ENCODE measurements at places on chromosomes 3 and 15.
A peak's percentile ranks its signal among the peaks of the same experiment; 100 is the strongest.

- no peak overlapping the region for H3K4me3 ChIP-seq
- no peaks in the 10 kb centered on the region for H3K27me3 ChIP-seq
Measured at GRCh38 chr3:128285967-128286321, 132.7 kb downstream of the EEFSEC start.

DNA sequence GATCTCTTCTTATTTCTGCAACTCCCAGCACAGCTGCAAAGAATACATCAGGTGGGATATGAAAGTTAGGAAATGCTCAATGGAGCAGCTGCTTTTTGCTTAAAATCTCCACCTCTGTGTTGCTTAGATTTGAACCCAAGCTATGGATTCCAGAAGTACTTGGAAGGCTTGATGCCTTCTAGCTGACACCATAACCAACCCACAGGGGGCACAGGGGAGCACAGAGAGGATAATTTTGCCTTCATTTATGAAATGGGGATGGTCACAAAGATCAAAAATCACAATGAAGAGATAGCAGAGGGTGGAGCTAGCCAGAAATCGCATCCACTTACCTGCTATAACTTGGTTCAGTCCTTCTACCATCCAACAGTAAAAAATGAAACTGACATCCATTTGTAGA is 75.7 kb downstream of the DUT start:
- H3K27ac ChIP-seq = no peak overlapping the region
- H3K36me3 ChIP-seq = no peaks in the 10 kb centered on the region
- H3K4me1 ChIP-seq = no peaks in the 10 kb centered on the region
- H3K4me3 ChIP-seq = no peak overlapping the region
- H3K27me3 ChIP-seq = no peaks in the 10 kb centered on the region

DNA sequence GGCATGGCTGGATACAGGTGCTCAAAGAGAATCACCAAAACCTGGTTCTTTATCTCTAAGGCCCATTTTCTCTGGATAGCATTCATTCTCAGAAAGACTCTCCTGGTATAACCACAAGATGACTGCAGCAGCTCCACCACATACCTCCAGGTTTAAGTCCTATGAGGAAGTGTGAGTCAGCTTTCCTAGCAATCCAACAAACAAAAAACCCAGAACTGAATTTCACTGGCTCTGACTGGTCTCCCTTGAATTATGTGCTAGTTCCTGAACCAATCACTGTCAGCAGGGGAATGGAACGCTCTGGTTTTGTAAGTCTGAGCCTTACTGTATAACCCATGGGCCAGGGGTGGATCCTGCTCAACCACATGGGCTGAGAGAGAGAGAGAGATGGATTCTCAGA is 27.2 kb downstream of the MRPL46 start:
- no peak for DNase-seq
- H3K4me1 ChIP-seq = no peaks in the 10 kb centered on the region
- H3K4me3 ChIP-seq = no peak overlapping the region
- H3K36me3 ChIP-seq = no peaks in the 10 kb centered on the region
- H3K27ac ChIP-seq = no peak overlapping the region

DNA sequence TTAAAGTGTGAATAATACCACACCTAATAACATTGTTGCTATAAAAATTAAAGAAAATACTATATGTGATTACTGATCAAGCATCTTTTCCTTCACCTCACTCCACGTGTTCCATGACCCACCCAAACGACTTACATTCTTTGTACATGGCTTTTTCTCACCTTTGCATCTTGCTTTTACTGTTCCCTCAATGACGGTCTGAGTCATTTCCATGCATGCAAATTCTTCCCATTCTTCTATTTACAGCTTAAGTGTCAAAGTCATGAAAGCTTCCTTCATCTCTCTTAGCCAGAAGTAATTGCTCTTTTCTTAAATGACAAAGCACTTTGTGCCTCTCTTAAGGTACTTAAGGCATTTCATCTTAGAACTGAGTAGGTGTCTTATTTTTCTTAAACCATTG is 64.0 kb downstream of the GREM1 start:
- H3K27ac ChIP-seq = no peak overlapping the region
- no peaks in the 10 kb centered on the region for H3K36me3 ChIP-seq
- no peaks in the 10 kb centered on the region for H3K27me3 ChIP-seq
- DNase-seq = no peak
- no peak overlapping the region for H3K4me3 ChIP-seq

DNA sequence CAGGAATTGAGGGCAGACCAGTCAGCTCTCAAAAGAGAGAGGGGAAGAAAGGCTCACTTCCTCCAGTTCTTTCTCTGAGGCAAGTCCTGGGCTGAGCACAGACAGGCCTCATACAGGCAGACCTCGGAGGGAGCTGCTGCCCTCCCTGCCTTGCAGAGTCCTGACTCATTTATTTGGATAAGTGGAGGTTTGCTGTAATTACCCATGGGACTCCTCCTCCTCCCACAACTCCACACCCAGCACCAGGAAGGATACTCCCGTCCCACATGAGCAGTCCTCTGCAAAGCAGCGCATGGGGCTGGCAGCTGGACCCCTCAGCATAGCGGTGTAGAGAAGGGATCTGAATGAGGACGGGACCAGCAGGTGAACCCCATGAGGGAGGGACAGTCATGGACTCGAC is 13.4 kb upstream of the SCN10A start:
- H3K27ac ChIP-seq = no peak overlapping the region
- H3K4me1 ChIP-seq = no peaks in the 10 kb centered on the region
- H3K27me3 ChIP-seq = no peaks in the 10 kb centered on the region

GRCh38 chr15:61088675-61089074 is 140.4 kb downstream of the RORA start:
- H3K36me3 ChIP-seq = no peaks in the 10 kb centered on the region
- H3K4me3 ChIP-seq = no peak overlapping the region
- no peak overlapping the region for H3K27ac ChIP-seq
- peaks cover 36% of the 10 kb centered on the region for H3K4me1 ChIP-seq
- no peak for DNase-seq
- no peaks in the 10 kb centered on the region for H3K27me3 ChIP-seq

- peaks cover 75% of the 10 kb centered on the region for H3K4me1 ChIP-seq
- peak overlapping the region; percentile 99 for H3K4me3 ChIP-seq
- no peak for DNase-seq
- no peaks in the 10 kb centered on the region for H3K27me3 ChIP-seq
- H3K27ac ChIP-seq = peak overlapping the region; percentile 100
Measured at GRCh38 chr3:49020330-49021212, 1.4 kb upstream of the NDUFAF3 start.

GRCh38 chr3:44932271-44932670 is 43.7 kb downstream of the ZDHHC3 start:
- DNase-seq = no peak
- H3K27ac ChIP-seq = no peak overlapping the region
- no peaks in the 10 kb centered on the region for H3K4me1 ChIP-seq
- H3K36me3 ChIP-seq = peaks cover 25% of the 10 kb centered on the region
- H3K27me3 ChIP-seq = no peaks in the 10 kb centered on the region
- no peak overlapping the region for H3K4me3 ChIP-seq

DNA sequence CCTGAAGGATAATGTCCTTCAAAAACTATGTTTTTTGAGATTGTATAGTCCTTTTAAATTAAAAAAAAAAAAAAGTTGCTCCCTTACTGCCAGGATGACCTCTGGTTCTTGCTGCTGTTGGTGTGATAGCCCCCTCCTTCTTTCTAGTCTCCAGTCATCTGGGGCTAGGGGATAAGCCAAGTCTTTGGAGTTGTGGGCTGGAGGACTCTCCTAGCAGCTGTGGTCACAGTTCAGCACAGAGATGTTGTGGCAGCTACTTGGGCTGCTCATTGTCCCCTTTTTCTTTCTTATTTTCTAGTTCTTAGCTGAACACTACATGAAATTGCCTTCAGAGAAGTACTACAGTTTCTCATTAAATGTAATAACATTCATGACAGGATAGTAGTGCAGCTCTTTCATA is 39.2 kb upstream of the APH1B start:
- DNase-seq = no peak
- no peak overlapping the region for H3K4me3 ChIP-seq
- H3K27me3 ChIP-seq = no peaks in the 10 kb centered on the region
- no peaks in the 10 kb centered on the region for H3K36me3 ChIP-seq
- H3K4me1 ChIP-seq = peaks cover 19% of the 10 kb centered on the region

- H3K4me1 ChIP-seq = peaks cover 4% of the 10 kb centered on the region
- DNase-seq = no peak
- H3K27ac ChIP-seq = no peak overlapping the region
- no peaks in the 10 kb centered on the region for H3K36me3 ChIP-seq
- H3K4me3 ChIP-seq = no peak overlapping the region
Measured at GRCh38 chr15:29682361-29682760, 139.9 kb downstream of the TJP1 start.

GRCh38 chr3:122964811-122965210 is 62.8 kb downstream of the SEMA5B start:
- H3K27ac ChIP-seq = no peak overlapping the region
- no peaks in the 10 kb centered on the region for H3K36me3 ChIP-seq
- no peak for DNase-seq
- H3K4me1 ChIP-seq = peaks cover 6% of the 10 kb centered on the region
- H3K4me3 ChIP-seq = no peak overlapping the region

- peak overlapping the region; percentile 100 for H3K4me3 ChIP-seq
- H3K27me3 ChIP-seq = no peaks in the 10 kb centered on the region
- no peak for DNase-seq
- no peaks in the 10 kb centered on the region for H3K36me3 ChIP-seq
- H3K4me1 ChIP-seq = peaks cover 22% of the 10 kb centered on the region
- peak overlapping the region; percentile 98 for H3K27ac ChIP-seq
Measured at GRCh38 chr3:195441992-195442572, 738 bp downstream of the ACAP2 start.

DNA sequence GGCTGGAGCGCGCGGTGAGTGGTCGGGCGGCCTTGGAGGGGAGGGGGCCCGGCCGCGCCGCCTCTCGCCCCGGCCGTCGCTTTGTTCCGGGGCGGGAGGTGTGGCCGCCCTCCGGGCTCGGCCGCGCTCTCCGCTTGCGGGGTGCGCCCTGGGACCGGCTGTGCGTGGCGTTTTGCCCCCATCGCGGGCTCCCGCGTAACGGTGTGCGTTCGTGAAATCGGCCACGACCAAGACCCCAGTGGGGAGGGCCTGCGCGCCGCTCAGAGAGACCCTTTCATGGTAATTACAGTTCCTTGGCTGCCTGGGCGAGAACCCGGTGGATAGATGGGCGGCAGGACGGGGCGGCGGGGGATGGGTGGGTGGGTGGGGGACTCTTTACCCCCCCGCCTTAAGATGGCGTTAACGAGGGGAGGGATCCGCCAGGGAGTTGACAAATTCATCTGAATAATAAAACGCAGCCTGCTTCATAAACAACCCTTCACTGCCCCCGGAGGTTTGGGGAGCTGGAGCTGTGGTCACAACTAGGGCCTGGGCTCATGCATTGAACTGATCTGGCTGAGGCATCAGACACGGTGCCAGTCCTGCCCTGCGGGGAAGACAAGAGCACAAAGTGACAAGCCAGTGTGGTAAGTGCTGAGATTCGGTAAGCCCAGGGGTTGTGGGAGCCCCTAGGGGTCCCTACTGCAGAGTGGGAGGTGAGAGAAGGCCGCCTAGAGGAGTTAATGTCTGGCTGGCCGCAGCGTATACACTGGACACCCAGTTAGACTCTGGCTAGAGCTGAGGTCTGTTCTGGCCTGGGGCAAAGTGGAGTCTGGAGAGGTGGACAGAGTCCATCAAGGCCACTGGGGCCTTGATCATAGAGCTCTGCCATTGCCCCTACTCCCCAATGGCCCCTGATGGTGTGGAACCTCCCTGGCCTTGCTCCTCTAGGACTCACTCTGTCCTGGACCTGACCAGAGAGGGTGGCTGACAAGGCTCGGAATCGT is 668 bp downstream of the MRAS start:
- no peak for DNase-seq
- peak overlapping the region; percentile 82 for H3K4me3 ChIP-seq
- no peaks in the 10 kb centered on the region for H3K36me3 ChIP-seq
- H3K27ac ChIP-seq = peak overlapping the region; percentile 84

DNA sequence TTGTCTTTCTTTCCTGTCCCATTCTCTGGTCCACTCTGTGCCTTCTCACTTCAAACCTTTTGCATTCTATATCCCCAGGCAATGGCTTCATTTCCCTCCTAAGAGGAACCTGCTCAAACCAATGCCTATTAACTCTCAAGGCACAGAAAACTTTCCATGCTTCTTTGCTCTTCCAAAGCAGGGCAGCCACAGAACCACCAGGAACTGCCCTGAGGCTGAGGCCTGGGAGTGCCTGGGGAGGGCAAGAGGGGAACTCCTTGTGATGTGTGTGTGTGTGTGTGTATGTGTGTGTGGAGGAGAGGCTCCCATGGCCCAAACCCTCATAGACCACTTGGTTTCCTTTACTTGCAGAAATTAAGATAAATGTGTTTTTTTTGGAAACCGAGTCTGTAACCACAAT is 14.1 kb upstream of the PGPEP1L start:
- H3K27ac ChIP-seq = no peak overlapping the region
- H3K4me3 ChIP-seq = no peak overlapping the region
- no peak for DNase-seq
- no peaks in the 10 kb centered on the region for H3K36me3 ChIP-seq

DNA sequence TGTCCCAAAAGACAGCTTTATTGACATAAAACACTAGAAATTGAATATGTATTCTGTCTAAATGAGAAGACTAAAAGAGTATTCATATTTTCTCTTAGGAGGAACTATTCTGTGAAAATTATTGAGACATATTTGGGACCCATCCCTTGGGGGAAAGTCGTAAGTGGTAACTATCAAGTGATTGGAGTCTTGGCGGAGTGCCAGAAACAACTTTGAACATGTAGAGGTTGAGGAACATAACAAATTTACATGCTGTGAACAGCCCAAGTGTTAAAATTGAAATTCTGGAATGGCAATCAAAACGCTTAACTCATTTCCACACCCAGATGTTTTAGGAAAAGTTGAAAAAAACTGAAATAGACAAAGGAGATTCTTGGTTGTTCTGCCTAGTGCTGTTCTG is 1034.6 kb downstream of the NSUN3 start:
- DNase-seq = no peak
- H3K36me3 ChIP-seq = no peaks in the 10 kb centered on the region
- H3K4me3 ChIP-seq = no peak overlapping the region
- H3K27ac ChIP-seq = no peak overlapping the region
- no peaks in the 10 kb centered on the region for H3K4me1 ChIP-seq

DNA sequence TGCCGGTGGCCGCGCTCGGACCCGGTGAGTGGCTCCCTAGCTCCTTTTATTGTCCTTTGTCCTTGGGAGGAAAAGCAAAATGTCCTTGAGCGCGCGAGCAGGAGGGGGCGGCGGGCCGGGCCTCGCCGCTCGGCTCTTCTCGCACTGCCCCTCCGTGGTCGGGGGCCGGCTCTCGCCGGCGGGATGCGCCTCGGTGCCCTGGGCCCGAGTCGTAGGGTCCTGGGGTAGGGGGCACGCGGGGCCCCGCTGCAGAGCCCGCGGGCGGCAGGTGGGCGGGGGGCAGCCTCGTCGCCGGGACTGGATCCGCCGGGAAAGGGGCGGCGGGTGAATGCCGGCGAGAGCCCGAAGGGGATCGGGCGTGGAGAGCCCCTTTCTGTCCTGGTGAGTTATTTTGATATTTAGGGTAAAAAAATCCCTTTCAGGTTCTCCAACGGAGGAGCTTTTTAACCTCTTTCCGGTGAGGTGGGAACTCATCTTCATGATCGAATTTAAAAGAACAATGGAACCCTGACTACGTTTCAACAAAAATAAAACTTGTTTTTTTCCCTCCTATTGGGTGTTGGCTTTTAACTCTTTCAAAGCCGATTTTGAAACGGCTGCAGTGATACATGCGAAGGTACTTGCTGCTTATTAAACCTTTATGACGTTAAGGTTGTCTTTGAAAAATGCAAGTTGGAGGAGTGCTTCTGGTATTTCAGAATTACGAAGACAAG is 16.8 kb upstream of the CHD2 start:
- peak overlapping the region; percentile 95 for H3K27ac ChIP-seq
- peaks cover 29% of the 10 kb centered on the region for H3K4me1 ChIP-seq
- H3K27me3 ChIP-seq = no peaks in the 10 kb centered on the region

GRCh38 chr3:39750712-39751111 is 58.7 kb upstream of the MYRIP start:
- H3K27me3 ChIP-seq = no peaks in the 10 kb centered on the region
- no peaks in the 10 kb centered on the region for H3K36me3 ChIP-seq
- no peak overlapping the region for H3K27ac ChIP-seq
- H3K4me1 ChIP-seq = peaks cover 7% of the 10 kb centered on the region

Measured in esophagus squamous epithelium (tissue), 5 donors.